ENCODE measurements at places on chromosomes 1 and 21.

DNA sequence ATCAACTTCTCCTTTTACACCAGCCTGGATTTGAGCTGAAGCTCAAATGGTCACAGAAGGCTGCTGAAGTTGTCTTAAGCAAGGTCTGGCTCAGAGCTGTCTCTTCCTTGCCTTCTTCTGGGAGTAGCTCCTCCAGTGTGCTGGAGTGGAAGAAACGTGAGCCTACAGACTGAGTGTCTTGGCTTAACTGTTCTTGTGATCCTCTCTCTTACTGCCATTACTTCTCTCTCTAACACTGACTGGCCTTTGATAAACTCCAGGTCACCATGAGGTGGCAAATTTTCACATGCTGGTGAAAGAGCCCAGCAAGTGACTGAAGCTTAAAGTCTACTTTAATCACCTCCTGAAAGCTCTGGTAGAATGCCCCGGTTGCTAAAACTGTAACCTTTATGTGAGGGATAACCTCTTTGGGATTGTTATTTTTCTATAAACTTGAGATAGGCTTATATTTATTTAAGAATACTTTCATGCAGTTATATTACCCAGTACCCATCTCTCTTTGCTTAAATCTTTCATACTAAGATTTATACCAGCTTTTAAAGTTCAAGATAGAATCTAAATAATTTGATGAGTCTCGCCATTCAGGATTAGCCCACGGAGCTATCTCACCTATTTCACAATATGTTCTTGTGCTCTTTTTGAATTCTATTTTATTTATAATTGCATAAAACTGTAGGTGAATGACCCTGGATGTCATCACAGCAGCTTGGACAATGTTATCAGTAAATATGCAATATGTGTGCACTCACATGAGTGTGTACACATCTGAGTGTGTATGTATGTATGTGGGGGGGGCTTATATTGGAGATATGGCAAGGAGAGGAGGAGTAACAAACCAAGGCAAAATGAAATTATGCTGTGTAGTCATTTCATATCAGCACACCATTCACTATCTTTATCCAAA, 924.0 kb downstream of the LTN1 start:
- DNase-seq, result no peak

- DNase-seq, result no peak
Measured at GRCh38 chr21:29403922-29404538, 105.3 kb downstream of the BACH1 start.

GRCh38 chr1:234836776-234837357, 226.9 kb upstream of the IRF2BP2 start:
- DNase-seq, result no peak

GRCh38 chr1:51284487-51284954, 45.8 kb downstream of the TTC39A start:
- DNase-seq, result no peak

DNA sequence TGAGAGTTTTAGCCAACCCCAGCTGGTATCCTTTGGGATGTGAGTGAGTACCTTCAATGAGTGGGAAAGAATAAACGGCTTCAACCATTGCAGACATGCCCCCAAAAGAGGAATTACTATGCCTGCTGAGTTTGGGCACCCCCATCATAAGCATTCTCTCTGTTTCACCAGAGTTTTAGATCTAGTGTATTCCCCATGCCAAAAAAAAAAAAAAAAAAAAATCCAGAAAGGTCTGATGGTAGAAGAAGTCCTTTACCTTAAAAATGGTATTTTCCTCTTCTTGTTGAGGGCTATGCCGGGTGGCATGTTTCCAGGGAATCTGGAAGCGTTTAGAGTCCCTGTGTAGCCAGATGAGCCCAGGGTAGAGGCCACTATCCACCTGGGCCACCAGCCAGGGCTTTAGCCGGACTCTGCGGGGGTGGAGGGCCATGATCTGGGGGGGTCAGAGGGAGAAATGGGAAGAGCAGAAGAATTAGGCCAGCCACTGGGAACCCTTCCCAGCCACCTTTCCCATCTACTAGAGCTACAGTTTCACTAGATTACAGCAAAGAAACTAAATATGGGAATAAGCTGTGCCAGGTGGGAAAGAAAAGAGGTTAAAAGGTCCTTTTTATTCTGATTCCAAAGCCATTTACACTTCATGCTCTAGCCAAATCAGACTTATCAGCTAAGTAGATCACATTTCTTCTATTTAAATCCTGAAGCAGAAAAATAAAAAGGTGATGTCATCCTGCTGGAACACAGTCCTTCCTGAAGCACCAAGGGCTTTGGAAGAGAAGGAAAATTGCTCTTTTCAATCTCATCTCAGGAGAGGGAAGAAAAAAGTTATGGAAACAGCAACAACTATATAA, 4.7 kb downstream of the IRF6 start:
- no peak for DNase-seq

DNA sequence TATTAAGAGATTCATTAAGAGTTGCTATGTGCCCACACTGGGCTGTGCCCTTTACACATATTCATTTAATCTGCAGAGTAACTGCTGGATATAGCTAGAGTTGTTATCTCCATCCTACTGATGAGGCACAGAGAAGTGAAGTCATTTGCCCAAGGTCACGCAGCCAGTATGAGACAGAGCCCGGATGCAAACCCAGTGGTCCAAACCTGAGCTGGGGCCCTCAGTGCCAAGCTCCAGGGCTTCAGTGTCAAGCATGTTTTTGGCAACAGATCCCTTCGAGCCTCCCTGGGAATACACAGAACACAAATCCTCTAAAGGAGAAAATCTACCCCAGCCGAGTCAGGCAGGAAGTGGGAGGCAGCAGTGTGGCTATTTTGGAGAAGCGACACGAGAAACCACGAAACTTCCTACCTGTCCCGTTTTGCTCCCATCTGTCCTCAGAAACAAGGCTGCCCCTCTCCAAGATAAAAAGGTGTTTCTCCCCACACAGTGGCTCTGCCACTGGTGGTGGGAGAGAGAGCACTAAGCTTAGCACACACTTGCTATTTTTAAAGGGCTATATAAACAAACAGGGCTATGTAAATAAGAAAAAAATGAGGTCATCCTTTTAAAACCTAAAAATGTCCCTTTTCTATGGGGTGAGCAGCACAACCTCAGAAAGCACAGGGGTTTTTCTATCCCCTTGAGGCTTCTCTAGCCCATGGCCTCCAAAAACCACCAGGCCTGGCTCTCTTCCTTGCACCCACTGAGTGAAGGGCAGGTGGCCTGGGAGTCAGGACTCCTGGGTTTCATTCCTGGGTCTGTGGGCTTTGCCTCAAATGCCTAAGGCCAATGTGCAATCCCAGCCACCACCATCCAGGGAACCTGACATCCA, 138.6 kb upstream of the EDN2 start:
- no peak for DNase-seq

- no peak for DNase-seq
Measured at GRCh38 chr1:81920245-81920740, 119.6 kb downstream of the ADGRL2 start.

GRCh38 chr1:17867470-17867869, 112.3 kb downstream of the ACTL8 start:
- DNase-seq, result no peak

DNA sequence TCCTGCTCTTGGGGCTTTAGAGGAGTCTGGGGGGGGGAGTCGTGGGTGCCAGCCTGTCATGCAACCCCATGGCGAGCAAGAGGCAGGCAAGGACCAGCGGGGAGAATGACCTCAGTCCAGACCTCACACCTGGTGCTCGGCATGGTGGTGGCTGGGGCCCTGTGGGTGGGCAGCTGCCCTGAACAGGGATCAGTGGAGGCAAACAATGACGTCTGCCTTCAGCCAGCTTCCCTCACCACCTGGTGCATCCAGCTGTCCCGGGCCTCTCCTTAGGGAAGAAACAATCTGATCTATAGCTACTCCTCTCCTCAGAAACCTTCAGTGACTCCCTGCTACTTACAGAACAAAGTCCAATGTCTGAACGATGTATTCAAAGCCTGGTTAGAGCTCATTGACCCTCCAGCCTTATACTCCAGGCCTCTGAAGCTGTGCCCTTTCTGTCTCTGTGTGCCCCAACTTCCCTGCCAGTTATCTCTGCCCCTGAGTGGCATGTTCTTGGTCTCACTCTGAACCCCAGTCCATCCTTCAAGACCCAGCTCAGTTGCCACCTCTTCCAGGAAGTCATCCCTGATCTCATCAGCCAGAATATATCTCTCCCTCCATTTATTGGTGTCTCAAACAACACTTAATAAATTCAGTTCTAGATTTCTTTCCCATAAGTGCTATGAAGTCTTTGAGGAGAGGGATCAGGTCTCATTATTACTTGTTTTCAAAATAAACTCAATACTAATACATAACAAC, 6.6 kb downstream of the PADI2 start:
- DNase-seq, result no peak

- DNase-seq, result no peak
Measured at GRCh38 chr21:39552856-39553255, 59.9 kb upstream of the B3GALT5 start.

- no peak for DNase-seq
Measured at GRCh38 chr1:25899792-25900191, 6.4 kb downstream of the STMN1 start.

- no peak for DNase-seq
Measured at GRCh38 chr1:182795563-182796228, 6.1 kb downstream of the NPL start.

GRCh38 chr21:43905726-43906455, 40.9 kb downstream of the AGPAT3 start:
- no peak for DNase-seq

GRCh38 chr1:172254521-172255222, 165.8 kb upstream of the C1orf105 start:
- DNase-seq, result no peak

DNA sequence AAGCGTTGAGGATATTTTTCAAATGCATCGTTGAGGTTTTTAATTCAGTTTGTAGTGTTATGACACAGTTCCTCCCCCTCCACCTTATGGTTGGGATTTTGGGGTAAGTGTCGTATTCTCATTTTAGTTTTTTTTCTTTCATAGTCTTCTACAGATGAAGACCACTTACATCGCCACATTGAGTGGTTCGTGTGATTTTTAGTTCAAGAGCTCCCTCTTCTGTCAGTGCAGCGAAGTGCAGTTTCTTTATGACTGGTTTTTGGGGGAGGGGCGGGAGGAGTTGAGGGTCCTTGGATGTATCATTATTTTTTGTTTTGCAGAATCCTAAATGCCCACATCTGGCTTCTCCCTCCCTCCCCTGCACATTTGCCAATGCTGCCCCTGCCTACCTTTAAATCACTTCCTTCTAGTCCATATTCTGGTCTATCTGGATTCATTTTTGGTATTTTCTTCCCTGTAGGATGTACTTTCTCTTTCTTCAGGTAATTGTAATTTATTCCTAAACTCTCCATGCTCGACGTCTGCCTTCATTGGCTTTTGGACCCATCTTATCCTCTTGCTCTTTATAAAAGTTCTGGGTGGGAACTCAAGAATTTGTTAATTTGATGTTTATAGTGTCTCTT, 433.1 kb downstream of the CAMTA1 start:
- DNase-seq, result no peak

DNA sequence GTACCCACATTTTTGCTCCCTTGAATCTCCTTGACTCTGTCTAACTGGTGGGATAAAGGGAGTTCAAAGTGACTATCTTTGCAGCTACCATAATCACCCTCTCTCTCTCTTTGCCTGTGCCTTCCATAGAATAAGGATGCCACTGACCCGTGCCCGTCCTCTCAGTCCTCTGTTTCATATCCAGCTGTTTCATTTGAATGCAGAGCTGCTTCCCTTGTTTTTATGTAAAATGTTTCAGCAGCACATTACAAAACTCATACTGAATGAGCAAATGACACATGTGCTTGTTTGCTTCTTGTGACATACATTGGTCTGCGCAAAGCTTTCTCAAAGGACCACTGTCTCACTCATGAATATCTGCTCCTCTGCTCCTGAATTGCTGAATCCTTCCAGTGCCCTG, 38.4 kb downstream of the CDC42 start:
- no peak for DNase-seq

Measured in stimulated activated CD8-positive, alpha-beta memory T cell treated with anti-CD3 and anti-CD28 coated beads, Interleukin-7, amount 100 ng/mL, for 1 hour (primary cell).